ENCODE measurements at places on chromosomes 4 and X.

- DNase-seq, result peak; percentile 62
Measured at GRCh38 chrX:135484641-135485289, 35.7 kb upstream of the INTS6L start.

GRCh38 chrX:71216485-71216884 lies 6.5 kb upstream of the GJB1 start:
- DNase-seq, result no peak

DNA sequence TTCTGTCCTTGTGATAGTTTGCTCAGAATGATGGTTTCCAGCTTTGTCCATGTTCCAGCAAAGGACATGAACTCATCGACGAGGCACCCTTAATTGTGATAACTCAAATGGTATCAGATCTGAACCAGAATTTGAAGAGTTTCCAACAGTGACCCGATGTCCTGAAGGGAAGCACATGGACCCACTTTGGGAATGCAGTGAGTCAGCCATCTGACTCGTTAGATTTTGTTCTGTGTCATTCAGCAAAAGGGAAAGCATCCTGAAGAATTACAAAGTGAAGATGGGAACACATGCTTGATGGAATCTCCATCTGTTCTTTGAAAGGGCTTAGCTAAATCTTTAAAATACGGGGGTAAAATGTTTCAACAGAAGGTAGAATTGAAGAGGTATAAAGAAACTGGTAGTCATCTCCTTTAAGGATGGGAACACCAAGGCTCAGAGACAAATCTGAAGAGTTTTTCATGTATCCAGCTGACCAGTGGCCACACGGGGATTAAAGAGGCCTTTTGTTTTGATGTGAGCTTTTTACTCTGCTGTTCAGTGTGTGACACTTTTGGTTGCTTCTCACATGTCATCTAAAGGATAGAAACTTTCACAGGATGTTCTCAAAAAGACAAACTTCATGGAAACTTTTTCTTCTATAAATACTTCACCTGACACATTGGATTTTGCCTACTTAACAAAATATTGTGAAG lies 393.8 kb downstream of the INPP4B start:
- no peak for DNase-seq

DNA sequence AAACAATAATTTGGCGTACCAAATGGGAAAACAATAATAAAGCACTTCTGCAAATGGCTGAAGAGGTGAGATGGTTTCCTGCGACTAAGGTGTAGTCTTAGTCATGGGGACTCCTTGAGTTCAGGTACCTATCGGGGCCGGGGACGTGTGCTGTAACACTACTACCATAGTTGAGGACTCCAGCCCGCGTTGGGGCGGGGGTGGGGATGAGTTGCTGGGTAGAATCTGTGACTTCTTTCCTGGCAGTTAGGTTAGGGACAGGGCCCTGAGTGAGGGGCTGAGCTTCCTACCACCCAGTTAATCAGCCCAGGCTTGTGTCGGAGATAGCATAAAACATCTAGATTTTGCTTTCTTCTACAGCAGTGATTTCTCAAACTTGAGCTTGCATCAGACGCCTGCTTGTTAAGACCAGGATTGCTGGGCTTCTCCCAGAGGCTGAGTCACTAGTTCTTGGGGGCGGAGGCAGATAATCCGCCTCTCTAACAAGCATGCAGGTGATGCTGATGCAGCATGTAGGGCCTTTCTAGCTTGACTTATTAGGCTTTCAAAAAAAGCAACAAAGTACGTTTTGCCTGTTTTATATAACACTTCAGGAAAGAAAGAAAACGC lies 30.2 kb downstream of the RBBP7 start:
- DNase-seq, result peak; percentile 24

DNA sequence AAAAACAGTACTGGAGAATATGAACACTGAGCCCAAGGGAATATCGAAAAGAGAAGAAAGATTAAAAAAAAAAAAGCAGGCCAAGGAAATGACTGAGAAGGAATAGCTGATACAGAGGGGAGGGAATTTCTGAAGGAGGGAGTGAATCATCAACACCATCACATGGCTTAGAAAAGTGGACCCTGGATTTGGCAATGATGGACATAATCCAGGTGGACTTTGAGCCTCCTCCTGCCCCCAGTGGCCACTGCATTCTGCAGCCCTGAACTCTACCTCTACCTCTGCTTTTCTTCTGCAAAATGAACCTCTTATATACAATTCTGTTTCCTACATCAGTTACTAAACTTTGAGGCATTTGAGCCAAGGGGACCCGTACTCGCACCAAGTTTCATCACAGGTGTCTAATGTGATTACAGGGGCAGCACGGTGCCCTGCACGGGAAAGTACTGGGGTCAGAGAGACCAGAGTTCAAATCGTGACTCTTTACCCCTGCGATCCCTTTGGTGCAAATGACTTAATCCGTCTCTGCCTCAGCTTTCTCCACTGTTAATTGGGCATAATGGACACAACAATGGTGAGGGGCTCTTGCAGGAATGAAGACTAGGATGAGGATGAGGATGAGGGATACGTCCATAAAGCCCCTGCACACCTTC lies 1.1 kb downstream of the OCIAD2 start:
- DNase-seq, result no peak

DNA sequence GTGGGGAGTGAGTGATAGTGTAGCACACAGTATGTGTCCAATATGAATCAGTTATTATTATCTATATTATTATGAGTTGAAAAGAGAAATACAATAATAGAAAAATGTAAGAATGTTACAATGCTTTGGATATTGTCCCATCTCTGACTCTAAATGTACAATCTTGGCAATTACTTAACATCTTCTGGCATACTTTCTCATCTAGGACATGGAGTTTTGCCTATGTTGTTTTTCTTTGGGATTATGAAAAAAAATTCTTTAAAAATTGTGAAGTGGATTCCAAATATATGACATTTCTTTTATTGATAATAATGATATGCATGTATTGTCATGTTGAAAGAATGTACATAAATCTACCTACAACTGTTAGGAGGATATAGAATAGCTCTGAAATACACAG lies 84.1 kb downstream of the TBCK start:
- no peak for DNase-seq

- DNase-seq, result no peak
Measured at GRCh38 chrX:41621222-41621723, 67.5 kb upstream of the GPR34 start.

DNA sequence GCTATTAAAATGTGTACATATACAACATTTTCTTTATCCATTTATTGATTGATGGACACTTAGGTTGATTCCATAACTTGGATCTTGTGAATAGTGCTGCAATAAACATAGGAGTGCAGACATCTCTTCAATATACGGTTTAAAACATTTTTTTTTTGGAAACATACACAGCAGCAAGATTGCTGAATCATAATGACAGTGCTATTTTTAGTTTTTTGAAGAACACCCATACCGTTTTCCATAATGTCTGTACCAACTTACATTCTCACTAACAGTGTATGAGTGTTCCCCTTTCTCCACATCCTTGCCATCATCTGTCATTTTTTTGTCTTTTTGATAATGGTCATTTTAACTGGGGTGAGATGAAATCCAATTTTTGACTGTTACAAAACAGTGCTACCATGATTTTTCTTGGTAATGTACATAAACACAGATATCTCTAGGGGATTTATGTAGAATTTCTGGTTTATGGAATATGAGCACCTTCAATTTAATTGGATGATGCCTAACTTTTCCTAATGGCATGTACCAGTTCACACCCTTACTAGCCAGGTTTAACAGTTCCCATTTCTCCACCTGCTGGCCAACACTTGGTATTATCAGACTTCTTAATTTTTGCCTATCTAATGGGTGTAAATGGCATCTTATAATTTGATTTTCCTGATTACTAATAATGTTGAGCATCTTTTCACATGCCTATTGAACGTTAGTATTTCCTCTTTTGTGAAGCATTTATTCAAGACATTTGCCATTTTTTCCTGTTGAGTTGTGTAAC lies 21.0 kb upstream of the TMSB15B start:
- DNase-seq, result peak; percentile 29

DNA sequence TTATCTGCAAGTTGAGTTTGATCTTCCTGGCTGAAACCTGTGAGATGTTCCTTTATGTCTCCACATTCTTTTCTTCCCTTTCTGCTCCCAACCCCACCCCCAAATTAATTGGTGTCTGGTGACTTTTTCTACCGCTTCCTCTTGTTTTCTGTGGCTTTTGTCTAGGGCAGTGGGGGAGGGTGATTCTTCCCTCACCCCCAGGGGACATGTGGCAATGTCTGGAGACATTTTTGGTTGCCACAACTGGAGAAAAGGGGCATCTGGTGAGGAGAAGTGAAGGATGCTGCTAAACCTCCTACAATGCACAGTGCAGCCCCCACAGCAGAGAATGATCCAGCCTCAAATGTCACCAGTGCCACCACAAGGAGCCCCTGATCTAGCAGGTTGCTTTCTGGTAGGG lies 152.9 kb downstream of the NHS start:
- peak; percentile 72 for DNase-seq

DNA sequence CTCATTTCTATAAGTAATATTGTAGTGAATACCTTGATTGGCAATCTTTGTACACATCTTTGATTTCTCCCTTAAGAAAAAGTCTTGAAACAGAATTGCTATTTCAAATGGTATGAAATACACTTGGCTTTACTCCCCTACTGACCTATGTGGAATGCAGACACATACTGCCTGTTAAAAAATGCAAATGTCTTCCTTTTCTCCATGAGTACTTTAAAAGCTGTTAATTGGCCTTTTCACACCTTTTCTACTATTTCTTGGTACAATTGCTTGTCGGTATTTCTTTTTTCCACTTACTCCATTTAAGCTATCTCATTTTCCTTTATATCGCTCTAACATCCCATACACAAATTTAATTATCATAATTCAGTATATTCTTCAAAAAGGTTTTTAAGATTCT lies 87.2 kb downstream of the FRYL start:
- no peak for DNase-seq

DNA sequence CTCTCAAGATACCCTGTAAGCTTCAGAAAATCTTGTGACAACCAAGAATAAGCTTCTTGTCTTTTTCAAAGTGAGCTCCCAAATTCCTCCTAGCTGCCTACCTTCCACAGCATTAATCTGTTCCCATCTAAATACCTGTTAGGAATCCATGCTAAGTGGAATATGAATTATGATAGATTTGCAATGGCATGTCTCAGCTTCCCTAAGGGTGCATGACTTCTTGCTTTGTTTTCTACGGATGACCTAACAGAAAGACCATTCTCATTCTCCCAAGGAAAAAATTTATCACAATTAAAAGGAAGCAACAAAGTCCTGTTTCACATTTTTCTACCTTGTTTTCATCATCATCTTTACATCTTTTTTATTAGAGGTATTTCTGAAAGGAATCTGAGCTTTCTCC lies 532.7 kb downstream of the GRXCR1 start:
- no peak for DNase-seq

DNA sequence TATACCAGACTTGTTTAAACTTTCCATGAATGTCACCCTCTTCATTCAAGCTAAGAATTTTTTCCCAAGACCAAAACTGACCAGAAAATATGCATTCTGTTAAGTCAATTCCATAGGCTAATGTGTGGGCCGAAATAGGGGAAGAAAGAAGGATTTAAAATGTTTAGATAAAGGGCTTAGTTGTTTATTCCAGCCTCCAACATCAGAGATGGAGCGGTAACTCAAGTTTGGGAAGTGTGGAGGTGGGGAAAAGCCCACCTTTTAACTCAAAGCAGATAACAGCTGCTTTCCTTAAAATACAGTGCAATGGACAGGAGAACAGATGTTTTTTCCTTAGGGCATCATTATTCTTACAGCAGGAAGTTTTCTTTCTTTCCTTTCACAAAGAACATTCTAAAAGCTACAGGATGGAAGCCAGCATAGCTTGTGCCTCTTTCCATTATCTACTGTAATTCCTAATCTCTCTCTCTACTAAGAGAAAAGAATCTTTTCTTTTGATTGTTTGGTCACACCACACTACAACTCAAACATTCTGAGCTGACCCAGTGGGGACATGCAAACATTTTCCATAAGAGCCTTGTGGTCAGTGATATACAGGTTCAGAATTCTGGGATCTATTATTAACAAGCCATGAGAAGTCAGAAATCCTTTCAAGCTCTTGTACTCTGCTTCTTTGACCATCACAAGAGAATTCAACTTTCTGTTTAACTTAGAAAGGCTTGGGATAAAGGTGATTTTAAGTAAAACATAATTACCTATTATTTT lies 101.6 kb downstream of the PDE5A start:
- no peak for DNase-seq

DNA sequence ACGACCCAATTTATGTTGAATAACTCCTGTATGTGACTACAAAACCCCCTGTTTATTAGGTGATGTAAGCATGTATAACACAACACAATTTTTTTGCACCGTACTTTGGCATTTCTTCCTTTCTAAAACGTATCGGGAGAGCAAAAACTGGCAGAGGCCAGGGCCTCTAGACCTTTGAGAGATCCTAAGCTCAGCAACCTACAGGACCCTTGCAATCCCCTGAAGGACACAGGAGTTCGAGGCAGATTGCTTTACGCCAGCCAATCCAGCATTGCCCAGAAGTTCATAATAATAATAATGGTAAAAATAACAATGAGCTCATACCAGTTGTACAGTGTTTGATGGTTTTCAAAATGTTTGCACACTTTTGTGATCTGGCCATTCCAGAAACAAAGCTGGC lies 7.7 kb downstream of the NKX3-2 start:
- no peak for DNase-seq

GRCh38 chr4:108884596-108884995 lies 121.7 kb upstream of the ETNPPL start:
- DNase-seq, result no peak

DNA sequence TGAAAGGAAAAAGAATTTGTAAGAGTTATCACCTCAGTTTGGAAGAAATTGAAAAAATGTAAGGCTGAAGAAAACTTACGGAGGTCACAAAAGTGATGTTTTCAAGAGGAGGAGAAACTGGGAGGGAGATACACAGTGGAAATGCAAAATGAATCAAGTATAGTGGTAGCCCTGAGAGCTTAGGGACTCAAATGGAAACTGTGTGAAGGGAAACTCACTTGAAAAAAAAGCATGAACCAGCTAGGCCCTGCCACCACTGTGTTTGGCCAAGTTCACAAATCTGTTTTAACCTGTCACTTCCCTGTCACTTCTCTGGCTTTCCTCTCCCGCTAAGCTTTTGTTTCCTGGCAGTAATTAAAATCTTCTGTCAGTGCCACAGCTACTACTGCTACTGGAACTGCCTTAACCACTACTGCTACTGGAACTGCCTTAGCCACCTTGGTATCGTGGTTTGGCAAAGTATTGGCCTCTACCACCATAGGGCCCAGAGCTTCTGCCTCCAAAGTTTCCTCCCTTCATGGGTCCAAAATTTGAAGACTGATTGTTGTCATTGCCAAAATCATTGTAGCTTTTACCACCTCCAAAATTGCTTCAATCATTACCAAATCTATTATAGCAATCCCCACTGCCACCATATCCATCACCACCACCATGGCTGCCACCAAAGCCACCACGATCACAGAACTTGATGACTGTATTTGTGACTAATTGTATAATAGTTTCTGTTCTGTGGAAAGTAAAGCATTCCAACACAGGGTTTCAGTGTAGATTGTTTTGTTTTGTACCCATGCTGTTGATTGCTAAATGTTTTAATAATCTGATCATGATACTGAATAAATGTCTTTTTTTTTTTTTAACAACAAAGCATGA lies 41.5 kb downstream of the SMARCA5 start:
- no peak for DNase-seq

- DNase-seq, result peak; percentile 68
Measured at GRCh38 chr4:1512738-1513660, 106.8 kb upstream of the NKX1-1 start.

- no peak for DNase-seq
Measured at GRCh38 chrX:123580792-123581191, 152.1 kb downstream of the THOC2 start.

Measured in suppressor macrophage (primary cell).